NCI-H2171 (cell line): ENCODE measurements at places on chromosomes 13 and 19.

DNA sequence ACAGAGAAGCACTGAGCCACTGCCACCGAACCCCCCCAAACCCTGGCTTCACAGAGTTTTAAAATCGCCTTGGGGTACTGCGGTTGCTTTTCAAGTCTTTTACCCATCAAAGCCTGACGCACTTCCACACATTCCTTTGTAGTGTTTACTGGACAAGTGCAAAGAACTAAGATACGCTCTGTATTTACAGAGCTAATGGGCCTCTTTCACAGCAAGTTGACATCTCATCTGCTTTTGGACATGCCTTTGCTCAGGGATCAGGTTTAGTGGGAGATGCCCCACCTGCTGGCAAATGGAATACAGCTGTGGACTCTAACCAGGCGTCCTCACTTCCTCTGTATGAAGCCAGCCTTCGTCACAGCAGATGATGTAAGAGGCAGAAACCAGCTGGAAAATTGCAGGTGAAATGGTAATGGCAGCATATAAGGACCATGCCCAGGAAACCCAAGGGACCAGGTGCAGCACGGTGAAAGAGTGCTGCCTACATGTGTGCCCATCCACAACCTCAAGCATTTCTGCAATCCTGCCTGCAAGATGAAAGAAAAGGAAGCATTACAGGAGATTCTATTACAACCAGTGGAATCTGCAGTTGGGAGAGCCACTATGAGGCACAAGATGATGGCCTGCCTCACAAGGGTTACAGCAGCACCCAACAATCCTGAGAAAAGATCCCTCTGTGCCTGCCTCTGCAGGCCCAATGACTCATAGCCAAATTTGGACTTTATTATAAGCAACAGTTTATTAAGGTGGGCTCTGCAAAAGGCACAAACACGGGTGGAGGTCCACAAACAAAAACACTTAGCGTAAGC lies 34.7 kb downstream of the BRD4 start:
- DNase-seq, result no peak

DNA sequence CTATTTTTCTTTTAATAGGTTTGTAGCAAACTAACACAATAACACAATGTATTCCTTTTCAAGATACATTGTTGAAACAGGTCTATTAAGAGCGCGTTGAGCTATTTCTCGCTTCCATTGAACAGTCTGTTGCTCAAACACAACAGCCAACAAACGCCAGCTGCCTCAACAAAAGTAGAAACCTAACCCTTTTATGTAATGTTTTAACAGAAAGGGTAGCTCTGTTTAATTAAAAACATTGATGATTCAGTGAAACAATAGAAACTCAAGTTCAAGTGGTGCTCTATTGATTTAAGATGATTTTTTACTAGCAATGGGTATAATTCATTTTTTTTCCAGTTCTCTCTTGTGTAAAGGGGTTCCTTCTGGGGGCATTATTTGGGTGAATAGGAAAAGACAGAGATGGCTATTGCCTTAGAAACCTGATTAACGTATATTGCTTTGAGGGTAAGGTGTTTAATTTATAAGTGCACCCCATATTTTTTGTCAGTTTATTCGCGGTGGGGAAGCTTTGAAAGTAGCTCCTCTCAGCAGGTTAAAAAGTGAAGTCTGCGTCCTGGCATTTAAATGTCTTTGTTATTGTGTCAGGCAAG lies 14.9 kb downstream of the ZIC2 start:
- no peak for DNase-seq

GRCh38 chr13:79445968-79446645 lies 34.8 kb upstream of the NDFIP2 start:
- DNase-seq, result no peak

DNA sequence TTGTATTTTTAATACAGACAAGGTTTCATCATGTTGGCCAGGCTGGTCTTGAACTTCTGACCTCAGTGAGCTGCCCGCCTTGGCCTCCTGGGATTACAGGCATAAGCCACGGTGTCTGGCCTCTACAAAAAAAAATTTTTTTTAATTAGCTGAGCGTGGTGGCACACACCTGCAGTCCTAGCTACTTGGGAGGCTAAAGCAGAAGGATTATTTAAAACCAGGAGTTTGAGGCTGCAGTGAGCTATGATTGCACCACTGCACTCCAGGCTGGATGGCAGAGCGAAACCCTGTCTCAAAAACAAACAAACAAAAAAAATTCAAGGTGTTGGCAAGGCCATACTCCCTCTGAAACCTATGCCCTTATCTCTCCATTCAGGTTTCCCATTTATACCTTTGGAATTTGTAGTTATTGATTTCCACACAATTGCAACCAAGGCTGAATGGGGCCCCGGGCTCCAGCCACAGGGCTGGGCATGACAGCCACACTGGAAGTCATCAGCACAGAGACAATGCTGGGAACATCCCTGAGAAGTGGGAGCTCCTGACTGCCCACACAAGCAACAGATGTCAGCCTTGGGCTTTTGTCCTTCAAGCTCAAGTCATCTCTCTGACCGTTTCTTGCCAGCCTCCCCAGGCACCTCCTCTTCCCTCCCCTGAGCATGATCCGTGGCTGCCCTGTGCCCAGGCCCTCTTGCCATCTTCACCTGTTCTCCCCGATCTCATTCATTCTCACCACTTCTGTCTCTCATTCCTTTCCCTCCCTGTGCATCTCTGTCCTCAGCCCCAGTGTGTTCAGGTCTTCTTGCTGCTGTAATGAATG lies 27.2 kb upstream of the CALM3 start:
- DNase-seq, result no peak

- DNase-seq, result peak; percentile 41
Measured at GRCh38 chr19:48511800-48512503, at the start of gene LMTK3. Gene LMTK3 (minus strand): TSS chr19:48511835. CDS start chr19:48511576, 259 bp downstream.

DNA sequence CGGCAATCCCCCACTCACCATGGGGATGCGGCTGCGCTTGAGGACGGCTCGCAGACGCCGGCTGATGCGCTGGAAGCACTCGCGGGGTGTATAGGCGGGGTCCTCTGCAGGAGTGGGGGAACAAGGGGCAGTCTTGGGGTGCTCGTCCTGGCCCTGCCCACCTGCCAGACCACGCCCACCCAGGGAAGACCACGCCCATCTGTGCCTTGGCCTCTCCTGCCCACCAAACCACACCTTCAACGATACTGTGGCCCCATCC lies 6.7 kb downstream of the RNU6-9 start:
- no peak for DNase-seq

GRCh38 chr19:15249972-15250639 lies 17.9 kb upstream of the EPHX3 start:
- DNase-seq, result no peak

DNA sequence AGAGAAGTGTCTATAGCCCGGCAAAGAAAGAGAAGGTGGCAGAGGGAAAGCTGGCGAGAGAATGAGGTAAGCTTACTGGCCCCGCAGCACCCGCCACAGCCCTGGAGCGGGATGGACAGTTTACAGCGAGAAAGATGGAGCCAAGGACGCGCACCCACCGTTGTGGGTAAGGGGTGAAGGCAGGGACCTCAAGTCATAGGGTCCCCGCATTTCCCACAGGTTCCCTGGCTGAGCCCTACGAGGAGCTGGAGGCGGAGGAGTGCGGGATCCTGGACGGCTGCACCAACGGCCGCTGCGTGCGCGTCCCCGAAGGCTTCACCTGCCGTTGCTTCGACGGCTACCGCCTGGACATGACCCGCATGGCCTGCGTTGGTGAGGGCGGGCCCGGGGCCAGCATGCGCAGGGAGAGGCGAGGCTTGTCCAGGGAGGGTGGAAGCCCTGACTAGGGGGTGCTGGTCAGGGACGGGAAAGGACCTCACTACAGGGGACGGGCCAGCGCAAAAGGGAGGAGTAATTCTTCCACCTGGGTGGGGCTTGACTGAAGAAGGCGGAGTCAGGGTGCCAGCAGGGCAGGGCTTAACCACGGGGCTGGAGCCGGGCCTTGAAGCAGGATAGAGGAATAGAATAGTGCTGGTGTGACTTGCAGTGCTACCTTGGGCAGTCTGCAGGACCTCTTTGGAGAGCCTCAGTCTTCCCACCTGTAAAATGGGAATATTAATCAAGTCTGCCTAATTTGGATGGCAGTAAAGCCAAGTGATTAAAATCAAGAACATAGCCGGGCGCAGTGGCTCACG lies 26.5 kb downstream of the LTBP4 start:
- DNase-seq, result no peak

DNA sequence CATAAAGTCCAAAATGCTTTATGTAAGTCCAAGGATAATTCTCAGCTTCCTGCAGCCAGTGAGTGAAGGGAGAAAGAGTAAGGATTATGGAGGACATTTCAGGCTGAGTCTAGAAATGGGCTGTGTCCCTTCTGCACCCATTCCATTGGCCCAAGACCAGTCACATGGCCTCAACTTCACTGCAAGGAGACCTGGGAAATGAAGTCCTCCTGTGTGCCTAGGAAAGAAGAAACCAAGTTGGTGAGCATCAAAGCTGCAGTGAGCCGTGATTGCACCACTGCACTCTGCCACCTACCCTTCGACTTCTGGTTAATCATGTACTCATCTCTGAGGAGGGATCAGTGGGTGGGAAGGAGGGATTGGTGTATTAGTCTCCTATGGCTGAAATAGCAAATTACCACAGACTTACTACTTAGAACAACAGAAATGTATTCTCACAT lies 3.6 kb upstream of the CD37 start:
- DNase-seq, result peak; percentile 35

DNA sequence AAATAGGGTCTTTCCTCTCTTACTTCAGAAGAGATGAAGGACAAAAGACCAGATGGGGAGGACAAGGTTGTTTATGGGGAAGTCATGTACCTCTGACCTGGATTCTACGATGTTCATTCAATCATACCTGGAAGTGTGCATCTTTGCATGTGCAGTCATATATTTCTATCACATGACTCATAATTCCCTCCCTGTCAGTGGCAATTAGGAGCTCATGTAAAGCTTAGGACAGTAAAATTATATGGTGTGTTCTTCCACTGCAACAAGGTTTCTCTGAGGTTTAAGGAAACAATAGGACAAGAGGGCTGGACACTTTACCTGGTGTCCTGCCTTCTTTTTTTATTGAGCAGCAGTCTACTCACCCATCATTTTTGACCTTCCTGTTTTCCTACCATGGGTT lies 19.8 kb downstream of the CEACAM7 start:
- no peak for DNase-seq

DNA sequence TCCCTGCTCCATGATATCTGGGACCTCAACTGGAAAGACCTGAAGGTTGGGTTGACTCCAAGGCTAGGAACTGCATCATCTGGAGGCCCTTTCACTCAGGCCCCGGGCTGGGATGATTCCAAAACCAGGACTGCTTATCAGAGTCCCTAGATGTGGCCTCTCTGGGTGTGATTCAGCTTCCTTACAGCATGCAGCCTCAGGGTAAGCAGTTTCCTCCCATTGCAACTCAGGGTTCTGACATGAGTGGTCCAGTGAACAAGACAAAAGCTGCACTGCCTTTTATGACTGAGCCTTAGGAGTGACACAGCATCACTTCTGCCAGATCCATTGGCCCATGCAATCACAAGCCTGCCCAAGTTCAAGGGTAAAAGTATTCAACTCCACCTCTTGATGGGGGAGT lies 502.8 kb downstream of the COG6 start:
- DNase-seq, result no peak

- peak; percentile 44 for DNase-seq
Measured at GRCh38 chr13:31286930-31287329, 87.2 kb downstream of the B3GLCT start.

GRCh38 chr13:36788276-36788675 lies 30.7 kb upstream of the RFXAP start:
- DNase-seq, result no peak

DNA sequence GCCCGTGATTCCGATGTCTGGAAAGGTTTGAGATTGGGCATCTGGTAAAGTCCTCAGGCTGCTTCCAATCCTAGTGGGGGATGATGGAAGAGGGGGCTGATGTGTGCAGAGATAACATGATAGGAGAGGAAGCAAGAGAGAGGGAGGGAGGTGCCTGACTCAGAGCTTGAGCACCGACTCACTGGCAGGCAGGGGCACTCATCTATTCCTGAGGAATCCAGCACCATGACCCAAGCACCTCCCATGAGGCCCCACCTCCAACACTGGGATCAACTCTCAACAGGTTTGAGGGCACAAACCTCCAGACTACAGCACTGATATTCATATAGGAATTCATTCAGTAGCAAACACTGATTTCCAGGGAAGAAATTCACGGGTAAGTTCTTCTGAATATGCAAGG lies 5.6 kb upstream of the SIGLEC9 start:
- DNase-seq, result no peak

GRCh38 chr19:53892981-53893325 lies 11.0 kb downstream of the PRKCG start:
- DNase-seq, result no peak

- DNase-seq, result no peak
Measured at GRCh38 chr13:59413126-59413525, 750.6 kb downstream of the DIAPH3 start.

- DNase-seq, result no peak
Measured at GRCh38 chr13:110119935-110120905, 186.7 kb downstream of the COL4A1 start.

GRCh38 chr13:66462187-66462586 lies 767.9 kb downstream of the PCDH9 start:
- no peak for DNase-seq

DNA sequence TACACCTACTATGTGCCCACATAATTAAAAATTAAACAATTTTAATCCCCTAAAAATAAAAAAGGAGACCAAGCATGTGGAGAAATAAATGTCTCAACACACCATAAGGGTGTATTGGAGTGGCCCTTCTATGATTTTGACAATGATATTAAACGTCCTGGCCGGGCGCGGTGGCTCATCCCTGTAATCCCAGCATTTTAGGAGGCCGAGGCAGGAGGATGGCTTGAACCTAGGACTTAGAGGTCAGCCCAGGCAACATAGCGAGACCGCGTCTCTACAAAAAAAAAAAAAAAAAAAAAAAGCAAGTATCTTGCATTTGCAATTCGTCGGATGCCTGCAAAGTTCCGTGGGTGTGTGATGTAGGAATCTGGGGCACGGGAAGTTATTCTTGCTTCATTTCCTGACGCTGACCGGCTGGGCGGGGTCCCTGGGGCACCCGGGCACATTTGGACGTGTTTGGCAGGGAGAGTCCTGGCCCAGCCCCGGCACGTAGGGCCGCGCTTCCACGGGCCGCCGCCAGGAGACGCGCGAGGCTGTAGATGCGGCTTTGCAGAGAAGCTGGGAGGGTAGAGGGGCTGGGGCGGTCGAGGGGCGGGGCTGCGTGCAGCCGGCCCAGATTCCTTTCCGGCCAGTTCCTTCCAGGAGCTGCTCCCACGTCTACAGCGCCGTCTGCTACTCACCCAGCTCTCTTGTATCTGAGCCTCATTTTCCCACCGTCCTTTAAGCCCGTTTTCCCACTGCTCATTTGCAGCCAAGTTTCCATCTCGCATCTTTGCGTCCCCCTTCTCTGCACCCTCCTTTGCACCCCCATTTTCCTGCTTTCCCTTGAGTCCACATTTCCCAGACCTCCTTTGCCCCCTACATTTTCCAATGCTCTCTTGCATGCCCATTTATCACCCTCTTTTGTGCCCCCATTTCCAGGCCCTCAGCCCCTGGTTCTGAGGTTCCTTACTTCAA lies 2.2 kb upstream of the TSPAN16 start:
- peak; percentile 82 for DNase-seq

GRCh38 chr13:82749551-82749950 lies 1132.7 kb downstream of the SLITRK1 start:
- DNase-seq, result no peak

DNA sequence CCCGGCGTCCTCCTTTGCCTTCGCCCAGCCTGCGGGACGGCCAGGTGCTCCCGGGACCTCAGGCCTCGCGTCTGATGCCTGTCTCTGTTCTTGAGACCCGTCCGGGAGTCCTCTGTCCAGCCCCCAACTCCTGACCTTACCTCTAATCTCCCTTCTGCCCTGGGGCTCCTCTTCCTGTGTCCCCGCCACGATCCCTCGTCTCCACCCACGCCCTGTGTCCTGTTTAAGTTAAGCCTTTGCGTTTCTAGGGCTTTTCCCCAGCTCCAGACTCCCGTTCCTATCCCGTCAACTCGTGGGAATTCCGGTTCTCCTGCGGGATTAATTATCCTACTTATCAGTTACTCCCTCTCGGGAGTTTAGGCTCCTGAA lies 686 bp downstream of the LENG8 start:
- DNase-seq, result no peak
